Myocyte (in vitro differentiated cells): ENCODE measurements at places on chromosomes 12 and 14.

DNA sequence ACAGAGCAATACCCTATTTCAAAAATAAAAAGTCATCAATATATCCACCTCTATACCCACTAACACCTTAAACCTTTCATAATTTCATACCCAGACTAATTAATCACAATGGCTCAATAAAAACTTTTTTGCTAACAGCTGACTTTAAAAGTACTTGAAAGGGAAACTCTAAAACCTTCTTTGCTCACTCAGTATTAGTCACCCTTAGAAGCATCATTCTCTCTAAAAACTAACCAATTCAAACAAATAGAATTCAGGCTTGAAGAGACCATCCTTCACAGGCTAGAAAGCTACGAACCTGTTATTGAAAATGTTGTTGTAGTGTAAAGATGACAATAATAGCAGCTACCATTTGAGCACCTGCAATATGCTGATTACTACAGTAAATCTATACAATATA lies 37.2 kb downstream of the HECTD1 start:
- no peak for DNase-seq

GRCh38 chr14:98893675-98894074 lies 378.3 kb downstream of the BCL11B start:
- no peak for DNase-seq

GRCh38 chr12:55733021-55733555 lies 4.3 kb upstream of the CD63 start:
- no peak for DNase-seq

- DNase-seq, result no peak
Observed at GRCh38 chr12:72465940-72466630, 193.9 kb downstream of the TRHDE start.

GRCh38 chr12:102757154-102757881 lies 159.7 kb downstream of the PAH start:
- DNase-seq, result no peak
